ENCODE measurements at places on chromosomes 6 and 20.

DNA sequence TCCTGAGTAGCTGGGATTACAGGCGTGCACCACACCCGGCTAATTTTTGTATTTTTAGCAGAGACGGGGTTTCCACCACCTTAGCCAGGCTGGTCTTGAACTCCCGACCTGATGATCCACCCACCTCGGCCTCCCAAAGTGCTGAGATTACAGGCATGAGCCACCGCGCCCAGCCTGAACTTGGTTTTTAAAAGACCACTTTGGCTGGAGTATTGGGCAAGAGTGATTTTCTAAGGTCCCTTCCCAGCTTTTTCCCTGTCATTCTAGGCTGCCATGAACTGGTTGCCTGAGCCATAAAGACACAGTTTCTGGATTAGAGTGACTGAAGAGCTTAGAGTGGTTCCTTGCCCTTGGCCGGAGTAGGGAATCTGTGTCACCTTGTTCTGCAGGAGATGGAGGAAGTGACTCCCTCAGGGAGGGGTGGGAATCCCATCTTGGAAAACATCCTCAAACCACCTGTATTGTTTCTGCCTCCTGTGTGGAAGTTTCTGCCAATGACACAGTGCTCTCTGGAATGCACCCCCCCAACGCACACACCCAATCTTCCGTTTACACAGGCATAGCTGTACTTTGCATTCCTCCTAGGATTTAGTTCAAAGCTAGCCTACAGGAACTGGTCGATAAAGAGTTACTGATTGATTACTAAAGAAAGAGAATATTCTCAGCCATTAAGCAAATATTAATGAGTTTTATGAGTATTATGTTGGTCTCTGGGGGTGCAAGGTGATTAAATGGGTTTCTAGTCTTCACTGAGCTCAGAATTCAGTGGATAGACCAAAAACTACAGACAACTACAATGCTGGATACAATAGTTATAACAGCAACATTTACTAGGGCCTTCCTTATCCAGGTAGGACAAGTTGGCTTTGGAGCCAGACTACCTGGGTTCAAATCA, 18.2 kb downstream of the BCL2L1 start:
- peak overlapping the region; percentile 99 for H3K27ac ChIP-seq
- peaks cover 98% of the 10 kb centered on the region for H3K36me3 ChIP-seq
- peaks cover 73% of the 10 kb centered on the region for H3K4me1 ChIP-seq
- H3K27me3 ChIP-seq = no peaks in the 10 kb centered on the region
- no peak overlapping the region for H3K4me3 ChIP-seq

DNA sequence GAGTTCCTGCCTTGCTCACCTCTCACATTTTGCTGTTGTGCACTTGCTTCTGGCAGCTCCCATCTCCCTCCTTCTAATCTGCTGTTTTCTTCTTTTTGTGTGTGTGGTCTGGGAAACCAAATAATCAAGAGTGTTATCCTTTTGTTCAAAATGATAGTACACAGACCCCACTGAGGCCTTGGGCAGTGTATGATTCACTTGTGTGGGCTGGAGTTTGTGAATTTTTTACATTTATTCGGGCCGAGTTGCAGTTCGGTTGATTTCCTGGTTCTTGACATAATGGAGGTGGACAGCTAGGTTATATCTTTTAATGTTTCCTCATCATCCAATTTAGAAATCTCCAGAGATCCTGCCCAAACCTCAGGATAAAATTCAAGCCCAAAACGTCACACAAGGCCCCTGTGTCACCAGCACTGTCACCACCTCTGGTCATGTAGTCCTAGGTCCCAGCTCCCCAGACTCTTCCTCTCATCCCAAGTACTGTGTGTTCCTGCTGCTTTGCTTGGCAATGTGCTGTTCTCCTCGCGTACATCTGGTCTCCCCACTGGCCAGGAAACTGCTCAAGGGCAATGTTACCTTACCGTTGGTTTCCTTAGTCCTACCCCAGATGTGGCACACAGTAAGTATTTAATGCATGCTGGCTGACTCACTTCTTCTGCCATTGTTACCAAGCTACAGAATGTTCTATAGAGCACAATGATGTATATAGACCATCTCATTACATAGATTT, 55.7 kb upstream of the PHACTR2 start:
- no peaks in the 10 kb centered on the region for H3K36me3 ChIP-seq
- no peaks in the 10 kb centered on the region for H3K4me1 ChIP-seq
- DNase-seq = no peak
- H3K4me3 ChIP-seq = no peak overlapping the region
- no peaks in the 10 kb centered on the region for H3K27me3 ChIP-seq

GRCh38 chr6:6434723-6435122, 114.3 kb upstream of the F13A1 start:
- DNase-seq = no peak
- H3K36me3 ChIP-seq = no peaks in the 10 kb centered on the region
- no peaks in the 10 kb centered on the region for H3K27me3 ChIP-seq
- peak overlapping the region; percentile 63 for H3K27ac ChIP-seq
- peaks cover 40% of the 10 kb centered on the region for H3K4me1 ChIP-seq
- no peak overlapping the region for H3K4me3 ChIP-seq

DNA sequence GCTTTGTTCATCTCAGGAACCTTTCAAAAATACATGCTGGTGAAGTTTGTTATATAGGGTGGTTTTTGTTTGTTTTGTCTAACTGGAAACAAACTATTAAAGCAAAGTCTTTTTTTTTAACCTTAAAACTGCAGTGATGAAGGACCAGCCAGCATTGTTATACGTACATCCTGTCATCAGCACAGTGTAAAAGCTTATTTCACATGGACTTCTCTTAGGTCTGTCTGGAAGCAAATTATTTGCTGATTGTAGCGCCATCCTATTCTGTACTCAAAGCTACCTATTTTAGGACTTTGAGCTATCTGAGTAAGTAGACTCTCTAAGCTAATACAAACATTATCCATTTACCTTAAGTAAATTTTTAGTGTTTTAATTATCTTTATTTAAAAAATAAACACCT, 61.7 kb downstream of the SNX9 start:
- no peak for DNase-seq
- H3K27ac ChIP-seq = no peak overlapping the region

DNA sequence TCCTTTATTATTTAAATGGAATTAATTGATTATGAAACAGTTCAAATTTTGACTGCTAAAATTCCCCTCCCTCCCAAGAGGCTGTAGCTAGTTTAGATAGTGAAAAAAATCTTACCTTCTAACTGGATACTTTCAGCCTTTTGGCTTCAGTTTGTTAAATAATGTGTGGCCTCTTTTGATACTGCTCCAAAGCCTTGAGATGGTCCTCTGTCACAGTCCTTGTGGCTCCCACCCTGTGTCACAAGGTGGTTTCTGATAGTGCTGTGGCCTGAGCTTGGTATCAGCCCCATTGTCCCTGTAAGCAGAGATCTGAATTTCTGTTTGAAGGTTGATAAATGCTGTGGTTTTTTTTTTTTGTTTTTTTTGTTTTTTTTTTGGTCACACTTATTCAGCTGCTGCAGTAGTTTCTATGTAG, 20.8 kb downstream of the PANK2 start:
- DNase-seq = no peak
- no peak overlapping the region for H3K27ac ChIP-seq
- no peaks in the 10 kb centered on the region for H3K27me3 ChIP-seq

- DNase-seq = no peak
- no peaks in the 10 kb centered on the region for H3K27me3 ChIP-seq
- H3K36me3 ChIP-seq = no peaks in the 10 kb centered on the region
- no peak overlapping the region for H3K4me3 ChIP-seq
These were observed 13.9 kb upstream of the RANBP9 start for GRCh38 chr6:13725570-13725969.

DNA sequence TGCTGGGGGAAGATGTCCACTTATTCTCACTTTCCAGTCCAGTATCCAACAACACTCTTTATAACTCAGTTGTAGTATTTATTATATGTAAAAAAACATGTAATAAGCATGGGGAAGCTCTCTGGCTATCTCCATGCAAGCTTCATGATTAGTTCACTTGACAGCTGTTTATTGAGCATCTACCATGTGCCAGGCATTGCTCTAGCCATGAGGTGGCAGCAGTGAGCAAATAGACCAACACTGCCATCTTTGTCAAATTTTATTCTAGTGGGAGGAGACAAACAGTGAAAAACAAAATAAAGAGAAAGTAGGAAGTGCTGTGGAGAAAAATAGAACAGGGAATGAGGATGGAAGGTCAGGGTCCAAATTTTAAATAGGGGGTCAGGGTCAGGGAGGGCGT, 131.8 kb downstream of the CFAP61 start:
- H3K27ac ChIP-seq = no peak overlapping the region
- no peaks in the 10 kb centered on the region for H3K27me3 ChIP-seq
- DNase-seq = no peak
- H3K4me3 ChIP-seq = no peak overlapping the region
- H3K36me3 ChIP-seq = no peaks in the 10 kb centered on the region
- no peaks in the 10 kb centered on the region for H3K4me1 ChIP-seq

GRCh38 chr6:17413313-17413750, 19.9 kb downstream of the CAP2 start:
- no peaks in the 10 kb centered on the region for H3K27me3 ChIP-seq
- H3K4me3 ChIP-seq = no peak overlapping the region
- H3K36me3 ChIP-seq = no peaks in the 10 kb centered on the region
- no peak for DNase-seq
- no peak overlapping the region for H3K27ac ChIP-seq
- peaks cover 11% of the 10 kb centered on the region for H3K4me1 ChIP-seq
